ENCODE measurements at places on chromosomes 3 and 15.

- no peak for DNase-seq
These were observed 728.4 kb upstream of the GOLIM4 start for GRCh38 chr3:168824107-168824506.

GRCh38 chr3:168707900-168708299, 612.2 kb upstream of the GOLIM4 start:
- DNase-seq: no peak

DNA sequence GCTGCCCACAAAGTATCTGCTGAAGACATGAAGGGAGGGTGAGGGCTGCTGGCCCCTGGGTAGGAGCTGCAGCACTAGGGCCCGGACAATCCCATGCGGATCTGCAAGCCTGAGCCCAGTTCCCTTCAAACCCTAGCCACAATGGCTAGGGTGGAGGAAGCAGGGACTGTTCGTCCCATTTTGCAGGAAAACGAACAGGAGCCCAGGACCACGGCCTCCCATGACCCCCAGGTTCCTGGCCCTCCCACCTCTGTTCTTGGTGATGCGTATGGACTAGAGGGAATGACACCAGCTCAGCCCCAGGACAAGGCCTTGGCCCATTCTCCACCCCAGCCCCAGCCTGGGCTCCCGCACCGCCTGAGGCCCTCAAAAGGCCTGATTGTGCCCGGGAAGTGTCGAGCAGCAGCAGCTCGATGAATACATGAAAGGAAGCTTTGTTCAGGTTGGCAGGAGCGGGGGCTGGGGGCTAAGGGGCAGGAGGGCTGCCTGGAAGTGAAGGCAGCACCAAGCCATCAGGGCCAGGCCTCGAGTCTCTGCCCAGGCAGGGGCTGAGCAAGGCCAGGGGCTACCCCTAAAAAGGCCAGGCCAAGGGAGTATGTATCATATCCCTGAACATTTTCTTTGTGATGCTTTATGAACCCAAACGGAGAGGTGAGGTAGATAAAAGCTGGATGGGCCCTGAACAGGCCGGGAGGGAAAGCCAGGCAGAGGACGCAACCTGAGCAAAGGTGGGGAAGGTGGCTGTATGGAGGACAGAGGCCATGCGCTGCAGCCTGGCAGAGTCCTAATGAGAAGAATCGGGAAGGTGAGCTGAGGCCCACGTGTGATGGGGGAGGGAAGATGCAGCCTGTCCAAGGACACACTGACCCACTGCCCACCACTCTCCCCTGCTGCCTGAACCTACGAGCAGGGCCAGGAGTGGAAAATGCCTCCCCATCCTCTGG, 12.2 kb downstream of the SEMA7A start:
- DNase-seq: no peak

DNA sequence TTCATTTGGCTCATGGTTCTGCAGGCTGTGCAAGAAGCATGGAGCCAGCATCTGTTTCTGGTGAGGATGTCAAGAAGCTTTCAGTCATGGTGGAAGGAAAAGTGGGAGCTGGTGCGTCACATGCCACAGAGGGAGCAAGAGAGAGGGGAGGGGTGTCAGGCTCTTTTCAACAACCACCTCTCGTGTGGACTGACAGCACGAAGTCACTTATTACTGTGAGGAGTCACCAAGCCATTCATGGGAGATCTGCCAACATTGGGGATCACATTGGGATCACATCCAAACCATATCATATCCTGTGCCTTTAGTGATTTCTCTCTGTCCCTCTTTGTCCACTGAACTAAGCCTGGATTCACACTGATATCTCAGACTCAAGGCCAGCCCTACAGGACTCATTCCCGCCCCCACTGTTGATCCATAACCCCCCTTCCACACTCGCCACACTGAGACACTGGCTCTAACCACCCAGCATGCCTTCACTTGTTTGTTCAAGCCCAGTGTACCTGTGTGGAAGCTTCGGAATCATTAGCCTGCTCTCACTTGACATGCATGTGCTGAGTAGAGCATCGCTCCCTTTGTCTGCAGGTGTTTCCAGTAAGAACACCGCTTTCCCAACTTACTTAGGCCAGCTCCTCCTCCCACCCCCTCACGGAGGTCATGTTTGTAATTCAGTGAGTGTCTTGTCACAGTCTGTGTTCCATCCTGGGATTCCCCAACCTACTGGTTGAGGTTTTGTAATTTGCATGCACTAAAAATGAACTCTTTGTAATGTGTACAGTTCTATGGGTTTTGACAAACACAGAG, 132.2 kb downstream of the KLF13 start:
- DNase-seq: no peak

DNA sequence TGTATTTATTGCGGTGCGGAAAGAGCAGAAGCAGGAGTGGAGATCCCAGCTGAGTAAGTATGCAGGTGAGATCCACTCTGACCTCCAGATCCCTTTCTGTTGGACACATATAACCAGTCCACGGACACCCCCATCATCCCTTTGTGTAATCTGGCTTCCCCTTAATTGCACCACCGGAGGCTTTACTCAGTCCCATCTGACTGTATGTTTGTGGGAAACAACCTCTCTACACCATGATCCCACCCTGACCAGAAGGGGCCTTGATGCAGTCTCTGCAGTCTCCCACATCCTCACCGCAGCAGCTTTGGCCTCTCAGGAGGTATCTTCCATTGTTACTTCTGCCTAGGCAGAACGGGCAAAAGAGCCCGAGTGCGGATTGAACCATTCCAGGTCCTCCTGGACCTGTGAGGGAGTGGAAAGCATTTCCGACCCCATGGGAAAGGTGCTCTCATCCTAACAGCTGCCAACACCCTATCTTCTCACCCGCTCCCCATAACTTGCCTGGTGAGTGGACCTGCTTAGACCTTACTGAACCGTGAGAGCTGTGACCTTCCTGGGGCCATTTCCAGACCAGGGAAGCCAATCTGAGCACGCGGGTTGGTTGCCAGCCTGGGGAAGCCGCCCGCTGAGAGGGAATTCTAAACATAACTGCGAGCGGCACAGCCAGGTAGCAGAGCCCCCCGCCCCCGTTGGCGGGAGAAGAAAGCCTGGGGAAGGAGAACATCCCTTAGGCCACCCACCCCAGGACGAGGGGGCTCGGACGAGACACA, 1.1 kb downstream of the SLCO2A1 start:
- DNase-seq: no peak

GRCh38 chr3:94317017-94317416, 254.2 kb downstream of the NSUN3 start:
- DNase-seq: no peak

- no peak for DNase-seq
These were observed 38.6 kb downstream of the CNTN3 start for GRCh38 chr3:74575857-74576256.

DNA sequence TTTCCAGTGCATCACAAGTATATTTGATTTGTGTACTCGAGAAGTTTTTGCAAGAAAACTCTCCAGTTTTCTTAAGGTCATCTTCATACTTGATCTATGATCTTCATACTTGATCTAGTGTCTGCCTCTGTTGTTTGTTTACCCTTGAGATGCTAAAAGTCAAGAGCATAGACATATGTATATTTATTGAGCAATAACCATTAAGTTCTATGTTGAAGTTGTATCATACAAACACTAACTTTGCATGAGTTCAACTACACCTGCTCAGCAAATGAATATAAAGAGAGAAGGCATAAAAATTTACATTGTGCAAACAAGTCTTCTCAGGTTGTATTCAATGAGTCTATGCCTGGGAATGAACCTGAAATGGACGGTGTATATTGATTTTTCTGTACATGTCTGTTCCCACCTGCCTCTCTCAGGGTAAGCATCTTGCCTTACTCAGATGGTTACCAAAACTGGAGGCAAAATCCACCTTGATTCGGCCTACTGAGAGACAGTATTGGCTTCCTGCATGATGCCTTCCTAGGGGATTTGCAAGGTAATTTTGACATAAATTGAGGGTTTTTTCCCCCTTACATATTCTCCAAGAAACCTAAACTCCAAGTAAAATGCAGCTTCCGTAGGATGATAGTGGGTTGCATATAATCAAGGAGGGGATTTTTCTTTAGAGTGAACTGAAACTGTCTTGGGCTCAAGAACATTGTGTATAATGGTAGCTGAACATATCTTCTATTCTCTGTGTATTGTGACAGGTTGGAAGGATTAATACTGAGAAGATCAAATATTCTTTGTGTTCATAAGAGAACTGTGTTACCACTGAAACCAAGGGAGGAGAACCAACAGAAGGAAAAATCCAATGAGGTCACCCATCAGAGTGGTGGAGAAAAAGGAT, 110.4 kb downstream of the FILIP1L start:
- DNase-seq: no peak

DNA sequence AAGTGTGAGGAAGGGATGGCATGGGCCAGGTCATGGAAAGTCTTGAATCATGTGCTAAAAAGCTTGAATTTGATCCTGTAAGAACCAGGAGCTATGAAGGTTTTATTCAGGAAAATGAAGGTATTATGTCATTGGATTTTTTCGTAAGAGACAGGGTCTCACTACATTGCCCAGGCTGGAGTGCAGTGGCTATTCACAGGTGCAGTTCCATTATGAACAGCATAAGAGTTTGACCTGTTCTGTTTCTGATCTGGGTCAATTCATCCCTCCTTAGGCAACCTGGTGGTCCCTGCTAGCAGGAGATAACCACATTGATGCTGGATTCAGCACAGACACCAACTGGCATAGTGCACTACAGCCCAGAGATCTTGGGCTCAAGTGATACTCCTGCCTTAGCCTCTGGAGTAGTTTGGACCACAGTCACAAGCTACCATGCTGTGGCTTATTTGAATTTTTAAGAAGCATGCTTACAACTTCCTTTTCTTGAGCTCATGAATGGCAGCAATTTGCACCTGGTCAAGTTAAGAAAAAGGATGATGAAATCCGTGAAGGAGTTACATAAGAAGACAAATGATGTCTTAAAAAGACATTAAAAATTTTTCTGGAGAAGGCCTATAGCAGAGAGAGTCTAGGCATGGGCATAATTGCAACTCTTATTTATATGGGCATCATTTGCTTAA, 79.1 kb downstream of the CADPS start:
- DNase-seq: no peak

DNA sequence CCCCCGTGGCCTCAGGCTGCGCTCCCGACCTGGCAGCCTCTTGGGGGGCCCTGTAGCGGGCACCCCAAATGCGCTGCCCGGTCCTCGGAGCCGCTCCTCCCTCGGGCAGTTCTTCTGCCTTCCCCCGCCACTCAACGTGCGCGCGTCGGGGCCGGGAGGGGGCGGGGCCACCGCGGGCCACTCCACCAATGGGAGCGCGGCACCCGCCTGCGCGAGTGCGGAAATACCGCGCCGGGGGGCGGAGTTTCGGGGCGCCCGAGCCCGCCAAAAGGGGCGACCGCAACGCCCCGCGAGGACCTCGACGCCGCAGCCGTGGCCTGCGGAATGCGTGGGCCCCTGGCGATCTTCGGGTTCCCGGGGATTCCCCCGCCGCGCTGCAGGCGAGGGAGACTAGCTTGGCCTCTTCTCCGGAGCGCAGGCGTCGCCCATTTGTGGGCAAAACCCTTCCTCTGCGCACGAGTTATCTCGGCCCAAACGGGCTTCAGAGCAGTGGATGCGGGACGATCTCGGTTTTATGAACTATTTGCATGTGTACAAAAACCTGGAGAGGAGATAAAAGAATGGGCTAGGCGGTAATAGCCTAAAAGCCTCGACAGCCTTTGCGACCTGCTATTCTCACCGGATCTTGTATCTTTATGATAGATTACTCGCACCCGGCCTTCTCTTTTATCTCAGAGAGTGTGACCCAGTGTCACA, at the start of gene TASOR:
Gene TASOR, minus strand, starts transcription at position 144 of the 696 bp plus-strand sequence. CDS start 259 bp downstream, outside the sequence.
- peak; percentile 79 for DNase-seq

GRCh38 chr3:56365905-56366640, 102.2 kb downstream of the ERC2 start:
- DNase-seq: no peak

DNA sequence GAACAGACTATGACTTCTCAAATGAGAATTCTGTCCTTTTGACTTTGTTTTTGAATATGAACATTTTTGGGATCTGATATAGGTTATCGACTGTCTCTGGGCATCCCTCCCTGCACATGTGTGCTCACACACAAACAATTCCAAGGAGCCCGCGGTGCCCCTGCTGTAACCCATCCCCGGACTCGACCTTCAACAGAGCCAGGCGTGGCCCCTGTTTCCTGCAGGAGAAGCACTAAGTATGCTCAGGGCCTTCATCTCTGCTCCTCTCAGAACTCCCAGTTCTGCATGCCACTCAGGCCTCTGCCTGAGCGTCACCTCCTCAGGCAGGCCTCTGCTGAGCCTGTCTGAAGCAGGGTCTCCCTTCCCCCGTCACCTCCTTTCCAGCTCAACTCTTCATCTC, 57.6 kb downstream of the NUP210 start:
- DNase-seq: no peak

GRCh38 chr15:42046597-42046996, 25.8 kb upstream of the PLA2G4E start:
- DNase-seq: no peak

DNA sequence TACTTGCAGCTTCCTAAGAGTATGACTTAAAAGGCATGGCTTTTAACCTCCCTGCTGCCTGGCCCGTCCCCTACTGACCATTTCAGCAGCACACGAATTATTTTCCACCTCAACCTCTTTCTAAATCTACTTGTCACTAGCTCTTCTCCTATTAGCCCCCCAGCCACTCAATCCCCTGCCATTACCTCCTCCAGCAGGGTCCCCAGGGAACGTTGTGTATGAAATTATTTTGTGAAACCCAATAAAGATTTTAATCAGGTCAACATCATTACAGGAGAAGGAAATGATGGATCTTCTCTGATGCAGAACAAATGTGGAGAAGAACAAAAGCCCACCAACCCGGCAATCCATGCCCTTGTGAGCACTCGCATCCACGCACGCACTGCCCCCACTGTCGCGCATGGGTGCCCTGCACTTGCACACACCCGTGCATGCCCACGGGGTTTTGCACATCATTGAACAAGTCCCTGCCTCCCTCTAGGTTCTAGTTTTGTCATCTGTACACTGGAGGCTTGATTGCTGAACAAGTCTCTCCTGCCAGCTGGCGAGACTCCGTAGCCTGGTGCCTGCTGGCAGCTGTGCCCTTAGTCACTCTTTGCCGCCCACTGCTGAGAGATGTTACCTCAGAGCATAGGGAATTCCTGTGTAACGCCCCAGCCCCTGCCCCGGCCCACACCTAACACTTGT, 51.6 kb downstream of the LINGO1 start:
- DNase-seq: no peak

- no peak for DNase-seq
These were observed 101.9 kb downstream of the SERPINI1 start for GRCh38 chr3:167837466-167837865.

- DNase-seq: no peak
These were observed 4.5 kb upstream of the DNAH1 start for GRCh38 chr3:52311576-52312119.

- peak; percentile 54 for DNase-seq
These were observed at the start of gene DOCK3 for GRCh38 chr3:50674349-50675178. Gene DOCK3, plus strand, starts transcription at chr3:50674927. Its CDS starts 337 bp downstream, at chr3:50675264.

DNA sequence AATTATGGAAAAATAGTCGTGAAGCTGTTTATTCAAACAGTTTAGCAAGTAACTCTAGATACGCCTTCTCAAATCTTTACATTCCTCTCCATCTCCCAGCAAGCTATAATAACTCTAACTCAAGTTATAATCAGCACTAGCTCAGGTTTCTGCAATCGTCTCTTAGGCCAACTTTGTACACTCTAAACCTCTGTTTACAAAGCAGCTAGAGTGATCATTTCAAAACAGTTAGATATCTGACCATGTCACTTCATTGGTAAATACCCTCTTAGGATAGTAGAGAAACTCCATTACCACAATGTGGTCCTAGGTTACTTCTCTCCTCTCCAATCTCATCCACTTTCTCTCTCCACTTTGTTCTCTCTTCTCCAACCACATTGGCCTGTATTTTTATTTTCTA, 31.2 kb downstream of the PLOD2 start:
- DNase-seq: no peak
